Ovary (tissue), 10 donors: ENCODE measurements at places on chromosomes 4 and X.

DNA sequence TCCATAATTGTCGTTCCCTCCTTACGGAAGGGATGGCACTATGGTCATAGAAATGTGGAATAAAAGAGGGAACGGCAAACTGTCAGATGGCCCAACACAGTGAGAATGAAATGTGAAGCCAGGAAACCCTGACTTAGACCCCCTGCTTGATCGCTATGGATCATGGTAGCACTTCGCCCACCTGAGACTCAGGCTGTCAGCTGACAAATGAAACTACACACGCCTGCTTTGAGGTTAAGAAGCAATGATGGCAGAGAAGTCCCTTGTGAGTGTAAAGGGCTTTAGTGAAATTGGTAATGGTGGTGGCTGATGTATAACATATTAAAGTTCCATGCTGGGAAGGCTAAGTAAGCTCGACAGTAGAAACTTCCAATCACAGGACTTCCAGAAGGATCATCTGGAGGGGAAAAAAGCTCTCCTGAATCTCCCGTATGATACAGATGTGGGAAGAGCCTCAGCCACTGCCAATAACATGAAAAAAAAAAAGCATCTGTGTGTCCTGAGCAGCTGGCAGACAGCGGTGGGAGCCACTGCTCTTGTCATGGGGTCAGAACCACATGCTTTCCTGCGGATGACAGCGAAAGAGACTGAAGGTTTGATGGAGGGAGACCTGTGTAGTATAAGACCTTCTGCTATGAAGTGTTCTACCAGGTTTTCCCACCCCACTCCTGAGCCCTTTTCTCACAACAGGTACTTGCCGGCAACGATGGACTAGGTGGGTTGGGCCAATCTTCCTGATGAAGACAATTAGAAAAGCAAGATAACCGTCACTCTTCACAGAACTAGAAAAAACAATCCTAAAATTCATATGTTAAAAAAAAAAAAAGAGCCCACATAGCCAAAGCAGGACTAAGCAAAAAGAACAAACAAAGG, 107.6 kb downstream of the AFAP1 start:
- no peak for DNase-seq

- DNase-seq, result no peak
Observed at GRCh38 chrX:125744914-125745313, 421.2 kb downstream of the DCAF12L2 start.

- no peak for DNase-seq
Observed at GRCh38 chr4:106104276-106104675, 209.0 kb downstream of the NPNT start.

GRCh38 chr4:101813604-101814003, 23.1 kb downstream of the BANK1 start:
- DNase-seq, result no peak

DNA sequence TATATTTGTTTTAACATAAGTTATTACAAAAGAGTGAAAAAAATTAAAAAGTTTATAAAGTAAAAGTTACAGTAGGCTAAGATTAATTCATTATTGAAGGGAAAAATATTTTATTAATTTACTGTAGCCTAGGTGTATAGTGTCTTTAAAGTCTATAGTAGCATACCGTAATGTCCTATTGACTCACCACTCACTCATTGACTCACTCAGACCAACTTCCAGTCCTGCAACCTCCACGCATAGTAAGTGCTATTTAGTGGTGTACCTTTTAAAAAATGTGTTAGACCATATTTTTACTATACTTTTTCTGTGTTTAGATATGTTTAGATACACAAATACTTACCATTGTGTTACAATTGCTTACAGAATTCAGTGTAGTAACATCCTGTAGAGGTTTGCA, 841.1 kb downstream of the CENPC start:
- DNase-seq, result no peak

- DNase-seq, result no peak
Observed at GRCh38 chrX:129823522-129823921, 20.2 kb downstream of the ZDHHC9 start.

DNA sequence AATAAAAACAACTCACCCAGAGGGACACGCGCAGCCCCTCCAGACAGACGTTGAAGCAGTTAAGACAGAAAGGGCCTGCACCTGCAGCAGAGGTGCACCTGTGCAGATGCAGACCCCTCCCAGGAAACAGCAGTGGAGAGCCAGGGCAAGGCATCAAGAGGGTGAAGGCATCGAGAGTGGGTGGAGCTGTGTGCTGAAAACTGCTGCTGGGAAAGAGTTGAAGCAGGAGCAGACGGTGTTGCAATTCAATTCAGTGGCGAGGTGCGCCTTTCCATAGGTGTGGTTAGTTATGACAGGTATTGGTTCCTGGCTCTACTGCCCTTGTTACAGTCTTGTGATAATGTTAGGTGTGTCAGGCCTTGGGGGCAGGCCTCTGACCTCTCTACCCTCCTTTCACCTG, 16.7 kb downstream of the LETM1 start:
- no peak for DNase-seq

GRCh38 chr4:40099010-40099409, 42.4 kb downstream of the N4BP2 start:
- no peak for DNase-seq

- DNase-seq, result no peak
Observed at GRCh38 chr4:158513256-158513655, 8.4 kb upstream of the RXFP1 start.

DNA sequence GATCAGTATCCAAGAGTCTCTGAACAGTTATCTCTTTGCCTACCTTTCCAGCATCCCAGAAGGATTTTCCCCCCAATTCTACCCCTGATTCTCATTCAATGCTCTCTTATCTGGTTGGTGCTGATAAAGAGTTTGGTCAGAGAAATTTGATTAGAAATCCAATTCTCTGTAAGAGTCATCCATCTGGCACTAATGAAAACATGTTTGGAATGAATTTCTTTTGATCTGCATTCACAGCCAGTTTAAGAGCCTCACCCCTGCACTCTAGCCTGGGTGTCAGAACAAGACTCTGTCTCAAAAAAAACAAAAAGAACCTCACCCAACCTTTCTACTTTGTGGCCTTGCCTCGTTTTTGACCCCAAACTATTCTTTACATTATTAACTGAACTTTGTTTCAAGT, 122.1 kb downstream of the MANBA start:
- DNase-seq, result no peak

DNA sequence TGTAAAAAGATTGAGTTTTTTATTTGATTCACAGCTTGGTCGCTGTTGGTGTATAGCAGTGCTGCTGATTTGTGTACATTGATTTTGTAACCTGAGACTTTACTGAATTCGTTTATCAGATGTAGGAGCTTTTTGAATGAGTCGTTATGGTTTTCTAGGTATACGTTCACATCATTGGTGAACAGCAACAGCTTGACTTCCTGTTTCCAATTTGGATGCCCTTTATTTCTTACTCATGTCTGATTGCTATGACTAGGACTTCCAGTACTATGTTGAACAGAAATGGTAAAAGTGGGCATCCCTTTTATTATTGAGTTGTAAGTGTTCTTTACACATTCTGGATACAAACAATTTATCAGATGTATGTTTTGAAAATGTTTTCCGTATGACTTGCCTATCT, 76.0 kb downstream of the ADGRG4 start:
- no peak for DNase-seq

- no peak for DNase-seq
Observed at GRCh38 chr4:78864405-78865024, 74.7 kb downstream of the PAQR3 start.

DNA sequence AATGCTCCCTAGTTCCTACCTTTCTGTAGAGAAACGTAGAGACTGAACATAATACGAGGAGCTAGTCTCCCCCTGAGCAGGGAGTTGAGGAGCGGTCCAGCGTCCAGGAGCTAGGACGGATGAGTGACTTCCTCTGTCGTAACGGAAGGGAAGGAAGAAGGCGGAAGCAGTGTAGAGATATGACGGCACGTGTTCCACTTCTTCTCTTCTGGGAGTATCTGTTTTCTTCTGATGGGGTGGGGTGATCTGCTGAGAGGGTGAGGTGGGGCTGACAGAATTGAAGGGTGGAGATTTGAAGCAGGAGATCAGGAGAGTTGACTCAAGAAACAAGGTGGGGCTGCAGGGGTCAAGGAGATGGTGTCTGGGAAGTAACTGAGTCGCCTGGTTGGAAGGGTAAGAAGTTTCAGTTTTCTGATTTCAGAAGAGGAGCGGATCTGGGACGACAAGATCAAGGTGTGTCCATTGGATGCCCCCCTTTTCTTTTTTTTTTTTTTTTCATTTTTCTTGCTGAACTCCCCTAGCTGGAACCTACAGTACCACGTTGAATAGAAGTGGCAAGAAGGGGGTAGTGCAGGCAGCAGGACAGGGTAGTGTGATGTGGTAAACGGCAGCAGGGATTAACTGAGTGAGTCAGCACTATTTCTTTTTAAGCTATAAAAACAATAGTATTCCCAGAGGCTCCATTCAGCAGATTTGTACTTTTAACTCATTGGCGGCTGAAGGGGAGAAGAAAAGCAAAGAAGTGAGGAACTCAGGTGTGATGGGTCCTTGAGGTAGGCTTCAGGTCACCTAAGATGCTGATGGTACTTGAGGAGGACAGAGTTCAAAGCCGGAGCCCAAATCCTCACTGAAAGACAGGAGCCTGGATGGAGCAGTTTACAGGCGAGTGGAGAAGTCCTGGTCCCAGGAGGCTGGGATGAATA, 50.8 kb upstream of the SETD7 start:
- DNase-seq, result no peak

GRCh38 chrX:120287513-120288112, 23.6 kb downstream of the TMEM255A start:
- no peak for DNase-seq

- DNase-seq, result no peak
Observed at GRCh38 chrX:74160816-74161215, 143.2 kb upstream of the ZCCHC13 start.

DNA sequence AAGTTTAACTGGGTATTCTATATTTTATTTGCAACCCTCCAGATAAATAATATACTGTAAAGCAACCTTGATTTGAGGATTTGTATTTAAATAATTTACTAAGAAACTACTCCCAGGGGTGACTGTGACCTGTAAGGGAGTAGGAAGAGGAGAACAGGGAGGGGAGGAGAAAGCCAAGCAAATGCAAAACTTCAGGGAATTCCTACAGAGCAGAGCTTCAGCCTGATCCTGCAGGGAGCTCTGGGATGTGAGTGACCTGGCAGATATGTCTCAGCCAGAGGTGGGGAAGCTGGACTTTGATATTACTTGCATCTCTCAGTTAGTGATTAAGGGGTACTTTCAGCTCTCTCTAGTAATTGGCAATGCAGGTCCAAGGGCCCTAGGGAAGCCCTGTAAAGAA, 302.0 kb downstream of the FRMPD4 start:
- no peak for DNase-seq

DNA sequence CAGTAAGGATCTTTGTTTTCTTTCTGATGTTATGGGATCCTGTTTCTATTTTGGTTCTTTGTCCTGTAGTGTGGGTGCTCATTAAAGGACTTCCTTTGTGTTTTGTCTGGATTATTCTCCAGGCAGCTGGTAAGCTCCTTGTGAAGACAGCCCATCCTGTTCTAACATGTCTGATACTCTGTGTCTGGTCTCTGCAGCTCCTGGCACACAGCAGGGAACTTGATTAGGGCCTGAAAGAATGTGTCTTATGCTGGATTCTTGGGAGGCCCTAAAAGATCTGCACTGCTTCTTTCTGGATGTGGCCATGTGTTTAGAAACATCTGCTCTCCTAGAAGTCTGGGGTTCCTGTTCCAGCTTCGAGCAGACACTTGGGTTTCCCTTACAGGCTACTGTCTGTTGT, 38.1 kb upstream of the ATXN3L start:
- DNase-seq, result no peak

DNA sequence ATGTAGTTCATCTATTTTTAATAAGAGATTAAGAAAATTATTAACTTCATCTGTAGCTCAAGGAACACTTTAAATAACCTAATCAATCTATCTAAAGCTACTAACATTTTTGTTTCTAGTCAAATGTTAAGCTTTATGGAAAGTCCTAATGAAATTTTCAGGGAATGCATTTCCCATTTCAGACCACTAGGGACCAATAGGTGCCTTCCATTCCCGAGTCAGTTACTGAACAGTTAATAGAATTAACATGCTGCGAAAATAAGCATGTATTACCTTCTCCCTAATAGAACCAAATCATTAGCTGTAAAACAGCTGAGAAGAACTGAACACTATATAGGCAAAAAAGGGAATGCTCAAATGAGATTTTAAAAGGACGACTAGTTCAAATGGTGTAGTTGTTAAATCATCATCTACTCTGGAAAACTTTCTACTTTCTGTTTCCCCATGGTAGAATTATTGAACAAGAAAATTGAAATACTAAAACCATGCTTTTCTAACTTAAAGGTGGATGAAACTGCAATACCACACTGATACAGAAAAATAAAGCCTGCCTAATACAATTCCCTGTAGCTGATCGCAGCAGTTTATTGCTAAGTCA, 22.5 kb downstream of the STX18 start:
- DNase-seq, result no peak

- no peak for DNase-seq
Observed at GRCh38 chrX:131942034-131942433, 81.1 kb upstream of the STK26 start.

DNA sequence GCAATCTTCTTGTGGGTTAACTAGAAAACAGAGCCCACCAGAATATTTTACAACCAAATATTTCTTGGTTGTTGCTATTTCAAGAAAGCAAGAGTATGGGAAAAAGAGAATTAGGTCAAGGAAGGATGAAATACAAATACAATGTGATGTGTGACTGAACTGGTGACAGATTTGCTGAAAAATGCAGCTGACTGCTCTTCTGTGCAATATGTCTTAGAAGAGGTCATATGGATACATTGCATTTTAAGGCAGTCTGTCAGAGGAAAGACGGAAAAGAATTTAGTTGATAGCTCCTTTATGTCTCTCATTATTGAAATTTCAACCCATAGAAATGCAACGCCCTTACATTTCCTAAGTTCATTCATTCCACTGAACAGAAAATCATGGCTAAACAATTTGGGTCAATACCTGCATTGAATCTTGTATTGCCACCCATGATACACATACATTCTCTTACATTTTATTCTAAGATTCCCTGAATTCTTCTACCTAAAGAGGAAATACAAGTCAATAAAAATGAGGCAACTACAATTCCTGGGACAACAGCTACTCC, 423.1 kb downstream of the ADAM29 start:
- DNase-seq, result no peak

DNA sequence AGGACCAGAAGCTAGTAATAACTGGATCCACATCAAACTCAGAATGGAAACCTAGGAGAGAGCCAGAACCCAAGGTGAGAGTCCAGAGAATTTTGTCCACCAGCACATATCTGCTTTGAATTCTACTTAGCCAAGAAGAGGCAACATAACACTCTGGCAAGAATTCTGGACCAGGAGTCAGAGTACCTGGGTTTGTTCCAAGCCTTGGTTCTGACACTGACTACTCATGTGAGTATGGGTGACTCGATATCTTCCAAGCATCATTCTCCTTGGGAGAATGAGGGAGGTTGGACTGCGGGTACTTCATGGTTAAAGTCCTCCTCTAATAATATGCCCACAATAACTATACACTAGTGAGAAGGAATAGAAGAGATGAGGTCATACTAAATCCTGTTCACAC, 144.0 kb upstream of the JADE1 start:
- DNase-seq, result no peak

- no peak for DNase-seq
Observed at GRCh38 chr4:3287271-3287971, 5.4 kb upstream of the RGS12 start.
